ENCODE measurements at places on chromosomes 12 and 14.

DNA sequence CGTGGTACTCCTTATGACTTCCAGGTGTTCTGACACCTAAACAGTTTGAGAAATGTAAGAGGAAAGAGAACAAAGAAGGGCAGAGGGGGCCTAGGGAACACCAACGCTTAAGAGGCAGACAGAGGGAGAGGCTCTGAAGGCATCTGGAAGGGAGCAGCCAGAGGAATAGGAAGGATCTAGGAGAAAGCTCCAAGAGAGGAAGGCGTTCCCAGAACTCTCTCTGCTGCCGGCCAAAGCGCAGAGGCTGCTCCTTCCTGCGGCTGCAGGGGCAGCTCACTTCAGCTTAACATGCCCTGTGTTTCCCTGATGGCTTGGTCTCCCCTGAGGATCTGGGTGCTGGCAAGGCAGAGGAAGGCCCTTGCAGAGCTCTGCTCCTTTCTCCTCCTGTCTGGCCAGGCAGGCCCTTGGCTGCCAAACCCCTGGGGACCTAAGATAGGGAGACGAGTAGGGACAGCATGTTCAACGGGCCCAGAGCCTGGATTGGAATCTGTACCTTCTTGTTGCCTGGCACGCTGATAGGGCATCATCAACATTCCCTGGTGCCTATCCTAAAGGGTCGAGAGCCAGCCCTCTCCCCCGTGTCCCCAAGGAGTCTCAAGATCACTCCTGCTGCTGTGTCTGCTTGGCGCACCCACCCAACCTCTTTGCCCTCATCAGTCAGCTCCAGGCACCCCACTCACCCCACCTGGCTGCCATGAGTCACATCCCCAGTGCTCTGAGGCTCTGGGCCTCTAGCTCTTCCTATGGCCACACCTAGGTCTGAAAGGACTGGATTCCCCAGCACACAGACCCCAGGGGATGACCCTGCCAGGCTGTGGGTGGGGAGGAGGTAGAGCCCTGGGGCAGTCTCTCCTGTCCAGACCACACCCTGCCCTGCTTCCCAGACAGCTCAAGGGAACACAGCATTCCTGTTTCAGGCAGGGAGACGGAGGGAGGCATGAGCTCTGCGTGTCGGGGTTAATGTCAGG lies 45.6 kb downstream of the LTBP2 start:
- no peak for DNase-seq

- DNase-seq, result no peak
Measured at GRCh38 chr12:111283521-111283920, 85.4 kb downstream of the PHETA1 start.

GRCh38 chr12:49014547-49014946 lies 4.0 kb downstream of the PRKAG1 start:
- no peak for DNase-seq

GRCh38 chr14:74085828-74086227 lies 1.1 kb downstream of the LIN52 start:
- no peak for DNase-seq

- DNase-seq, result no peak
Measured at GRCh38 chr12:109878749-109879148, 1.6 kb downstream of the GLTP start.

- DNase-seq, result no peak
Measured at GRCh38 chr14:68947802-68948201, 31.3 kb downstream of the ACTN1 start.

GRCh38 chr14:92644171-92644969 lies 104.1 kb downstream of the LGMN start:
- DNase-seq, result no peak

GRCh38 chr14:80493620-80494019 lies 282.3 kb upstream of the DIO2 start:
- DNase-seq, result no peak

DNA sequence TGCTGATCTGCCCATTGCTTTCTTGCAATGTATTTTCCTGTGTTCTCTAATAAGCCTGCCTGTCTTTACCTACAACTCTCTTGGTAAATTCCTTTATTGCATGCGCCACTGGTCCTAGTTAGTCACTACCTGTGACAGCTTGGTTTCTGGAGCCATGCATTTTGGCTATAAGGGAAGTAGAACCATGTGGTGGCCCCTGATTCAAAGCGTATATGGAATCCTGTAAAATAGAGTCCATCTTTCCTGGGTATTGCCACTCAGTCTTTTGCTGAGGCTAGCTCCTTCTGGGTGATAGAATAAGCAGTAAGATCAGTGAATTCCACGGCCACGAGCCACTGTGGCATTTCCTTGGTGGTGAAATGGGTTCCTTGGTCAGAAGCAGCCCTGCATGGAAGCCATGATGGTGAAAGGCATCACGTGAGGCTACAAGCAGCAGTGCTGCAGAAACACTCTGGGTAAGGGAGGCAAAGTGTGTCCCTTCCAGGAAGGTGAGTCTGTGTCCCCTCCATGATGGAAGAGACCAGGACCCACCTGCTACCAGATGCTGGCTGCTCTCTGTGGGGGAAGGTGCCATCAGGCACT lies 19.6 kb downstream of the TNFAIP2 start:
- no peak for DNase-seq
